ENCODE measurements at places on chromosomes 6 and 20.

- peak; percentile 29 for DNase-seq
Measured at GRCh38 chr20:17556837-17557674, 12.8 kb upstream of the DSTN start.

DNA sequence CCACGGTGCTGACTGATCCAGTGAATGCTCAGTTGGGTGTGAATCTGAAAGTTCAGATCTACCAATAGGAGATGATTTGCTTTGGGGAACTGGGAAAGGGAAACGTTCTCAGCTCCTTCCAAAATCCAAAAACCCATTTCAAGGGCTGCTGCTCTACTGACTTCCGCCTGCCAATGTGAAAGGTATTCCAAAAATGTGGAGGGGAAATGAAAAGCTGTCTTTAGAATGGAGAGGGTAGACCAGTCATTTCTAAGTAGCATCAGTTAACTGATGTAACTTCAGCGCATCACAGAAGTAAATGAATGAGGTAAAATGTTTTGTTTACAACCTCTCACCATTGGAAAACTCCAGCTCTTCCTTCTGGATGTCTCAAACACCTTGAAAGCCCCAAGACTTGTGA, 19.6 kb upstream of the EYA2 start:
- DNase-seq, result no peak

DNA sequence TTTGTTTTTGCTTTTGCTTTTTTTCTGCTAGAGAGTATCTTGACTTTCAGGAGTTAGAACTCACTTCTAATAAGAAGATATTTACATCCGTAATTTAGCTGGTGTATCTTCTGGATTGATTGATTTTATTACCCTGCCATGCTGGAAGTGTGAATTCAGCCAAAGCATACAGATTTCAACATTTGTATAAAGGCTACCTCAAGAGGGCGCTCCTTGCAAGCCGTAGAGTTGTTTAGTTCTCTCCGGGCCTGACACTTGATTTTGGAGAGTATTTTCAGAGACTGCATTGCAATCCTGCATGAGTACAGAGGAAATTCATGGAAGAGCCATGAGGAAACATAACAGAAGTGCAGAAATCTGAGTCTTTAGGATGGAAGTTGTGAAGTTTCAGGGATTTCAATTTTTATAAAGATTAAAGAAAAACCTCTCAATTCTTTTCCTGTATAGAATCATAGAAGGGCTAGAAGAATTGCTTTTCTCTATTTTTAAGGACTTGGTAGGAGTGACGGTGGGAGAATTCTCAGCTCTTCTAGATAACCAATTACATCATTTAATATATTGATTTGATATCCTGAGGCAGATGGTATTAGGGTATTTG, 66.7 kb upstream of the TIAM2 start:
- DNase-seq, result peak; percentile 75

- DNase-seq, result no peak
Measured at GRCh38 chr6:30685157-30686008, 1.1 kb downstream of the PPP1R18 start.

DNA sequence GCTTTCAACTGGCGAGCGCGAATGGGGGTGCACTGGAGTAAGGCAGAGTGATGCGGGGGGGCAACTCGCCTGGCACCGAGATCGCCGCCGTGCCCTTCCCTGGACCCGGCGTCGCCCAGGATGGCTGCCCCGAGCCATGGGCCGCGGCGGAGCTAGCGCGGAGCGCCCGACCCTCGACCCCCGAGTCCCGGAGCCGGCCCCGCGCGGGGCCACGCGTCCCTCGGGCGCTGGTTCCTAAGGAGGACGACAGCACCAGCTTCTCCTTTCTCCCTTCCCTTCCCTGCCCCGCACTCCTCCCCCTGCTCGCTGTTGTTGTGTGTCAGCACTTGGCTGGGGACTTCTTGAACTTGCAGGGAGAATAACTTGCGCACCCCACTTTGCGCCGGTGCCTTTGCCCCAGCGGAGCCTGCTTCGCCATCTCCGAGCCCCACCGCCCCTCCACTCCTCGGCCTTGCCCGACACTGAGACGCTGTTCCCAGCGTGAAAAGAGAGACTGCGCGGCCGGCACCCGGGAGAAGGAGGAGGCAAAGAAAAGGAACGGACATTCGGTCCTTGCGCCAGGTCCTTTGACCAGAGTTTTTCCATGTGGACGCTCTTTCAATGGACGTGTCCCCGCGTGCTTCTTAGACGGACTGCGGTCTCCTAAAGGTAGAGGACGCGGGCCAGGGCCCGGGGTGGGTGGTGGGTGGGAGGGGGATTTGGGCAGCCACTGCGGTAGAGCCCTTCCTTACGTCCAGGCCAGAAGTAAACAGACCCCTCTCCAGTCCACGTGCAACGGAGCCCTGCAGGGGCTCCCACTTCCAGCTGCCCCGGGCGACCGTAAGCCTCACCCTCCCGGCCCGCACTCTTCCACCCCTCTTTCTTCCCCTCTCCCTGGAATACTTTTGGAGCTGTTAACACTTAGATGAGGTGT, 998 bp downstream of the BMP2 start:
- DNase-seq, result peak; percentile 29

DNA sequence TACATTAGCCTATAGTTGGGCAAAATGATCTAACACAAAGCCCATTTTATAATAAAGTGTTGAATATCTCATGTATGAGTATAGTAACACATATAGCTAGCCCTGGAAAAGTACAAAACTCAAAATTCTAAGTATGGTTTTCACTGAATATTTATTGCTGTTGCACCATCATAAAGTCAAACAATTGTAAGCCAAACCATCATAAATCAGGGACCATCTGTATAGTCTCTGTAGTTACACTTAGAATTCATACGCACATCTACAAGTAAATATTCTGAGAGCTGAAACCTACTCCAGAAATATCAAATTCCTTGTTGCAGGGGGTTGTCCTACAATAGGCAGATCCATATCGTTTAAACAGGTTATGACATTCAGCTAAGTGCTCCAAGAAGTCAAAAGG, 817.3 kb downstream of the BCKDHB start:
- DNase-seq, result no peak

- DNase-seq, result no peak
Measured at GRCh38 chr6:16204653-16205376, 33.6 kb upstream of the GMPR start.

DNA sequence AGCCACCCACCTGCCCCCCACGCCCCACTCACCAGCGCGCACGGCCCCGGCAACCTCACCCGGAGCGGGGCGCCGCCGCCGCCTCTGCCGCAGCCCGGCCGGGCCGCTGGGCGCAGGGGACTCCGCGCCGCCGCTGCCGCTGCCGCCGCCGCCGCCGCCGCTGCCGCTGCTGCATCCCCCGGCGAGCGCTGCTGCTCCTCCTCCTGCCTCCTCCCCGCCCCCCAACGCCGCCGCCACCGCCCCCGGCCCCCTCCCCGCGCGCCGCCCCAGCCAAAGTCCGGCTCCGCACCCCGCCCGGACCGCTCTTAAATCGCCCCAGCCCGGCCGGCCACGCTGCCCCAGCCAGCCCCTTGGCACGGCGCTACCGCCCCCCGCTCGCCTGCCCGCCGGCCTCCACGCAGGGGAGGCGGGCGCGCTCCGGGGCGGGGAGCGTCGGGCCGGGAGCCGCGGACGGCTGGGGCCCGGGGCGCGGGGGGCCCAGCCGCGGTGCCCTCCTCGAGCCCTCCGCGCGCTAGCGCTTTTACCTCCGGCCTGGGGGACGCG, at the start of gene SULF2:
Gene SULF2 (minus strand): TSS at position 171 of the 543 bp plus-strand sequence. CDS start 28,118 bp downstream, outside the sequence.
- DNase-seq, result no peak

- DNase-seq, result peak; percentile 11
Measured at GRCh38 chr6:135280375-135281136, 99.4 kb downstream of the MYB start.

- no peak for DNase-seq
Measured at GRCh38 chr20:38723017-38723847, 1.1 kb upstream of the SLC32A1 start.

DNA sequence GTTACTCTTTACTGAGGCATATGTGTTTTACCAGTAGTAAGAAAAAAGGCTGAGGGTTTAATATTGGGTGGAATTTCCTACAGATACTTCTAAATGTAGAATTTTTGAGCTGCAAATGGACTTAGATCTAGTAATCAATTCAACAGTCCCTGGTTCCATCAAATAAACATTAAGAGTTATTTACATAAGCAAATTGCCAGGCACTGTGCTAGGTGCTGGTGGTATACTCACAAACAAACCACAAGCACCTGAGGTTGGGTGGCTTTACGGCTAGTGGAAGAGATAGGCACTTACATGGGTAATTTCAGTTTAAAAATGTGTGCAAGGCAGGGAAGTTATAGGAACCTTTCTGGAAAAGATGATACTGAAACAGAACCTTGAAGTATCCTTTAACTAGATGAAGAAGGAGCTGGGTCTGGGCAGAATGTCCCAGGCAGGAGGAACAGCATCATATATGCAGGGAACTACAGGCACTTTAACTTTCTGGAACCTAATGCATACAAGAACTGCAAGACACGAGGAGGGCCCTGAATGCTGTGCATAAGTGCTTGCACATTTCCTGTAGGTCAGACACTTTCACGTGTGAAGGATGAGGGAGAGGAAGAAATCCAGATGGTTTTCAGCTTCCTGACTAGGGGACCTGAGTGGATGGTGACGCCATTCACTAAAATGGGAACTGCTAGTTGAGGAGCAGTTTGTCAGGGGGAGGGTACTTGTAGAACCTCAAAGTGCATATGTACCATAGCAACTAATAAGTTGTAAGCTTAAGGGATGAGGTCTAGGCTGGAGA, 4.5 kb downstream of the CCN6 start:
- no peak for DNase-seq

GRCh38 chr6:11298651-11299420, 66.4 kb upstream of the NEDD9 start:
- peak; percentile 79 for DNase-seq

DNA sequence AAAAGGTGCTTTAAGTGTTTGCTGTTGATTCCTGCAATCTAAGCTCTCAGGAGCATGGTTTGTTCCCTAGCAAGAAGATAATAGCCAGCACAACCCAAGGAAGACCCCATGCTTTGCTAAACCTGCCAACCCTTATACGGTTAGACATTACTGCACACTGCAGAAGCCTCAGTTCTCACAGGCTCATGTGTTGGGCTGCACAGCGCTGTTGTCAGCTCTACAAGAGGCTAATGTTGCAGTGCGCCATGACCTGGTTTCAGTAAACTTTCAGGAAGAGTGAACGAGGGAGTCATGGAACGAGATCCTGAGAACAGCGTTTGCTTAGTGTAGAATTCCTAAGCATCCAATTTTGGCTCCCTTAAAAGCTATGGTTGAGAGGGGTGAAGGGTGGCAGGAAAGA, 218.5 kb downstream of the ARHGAP18 start:
- DNase-seq, result no peak

DNA sequence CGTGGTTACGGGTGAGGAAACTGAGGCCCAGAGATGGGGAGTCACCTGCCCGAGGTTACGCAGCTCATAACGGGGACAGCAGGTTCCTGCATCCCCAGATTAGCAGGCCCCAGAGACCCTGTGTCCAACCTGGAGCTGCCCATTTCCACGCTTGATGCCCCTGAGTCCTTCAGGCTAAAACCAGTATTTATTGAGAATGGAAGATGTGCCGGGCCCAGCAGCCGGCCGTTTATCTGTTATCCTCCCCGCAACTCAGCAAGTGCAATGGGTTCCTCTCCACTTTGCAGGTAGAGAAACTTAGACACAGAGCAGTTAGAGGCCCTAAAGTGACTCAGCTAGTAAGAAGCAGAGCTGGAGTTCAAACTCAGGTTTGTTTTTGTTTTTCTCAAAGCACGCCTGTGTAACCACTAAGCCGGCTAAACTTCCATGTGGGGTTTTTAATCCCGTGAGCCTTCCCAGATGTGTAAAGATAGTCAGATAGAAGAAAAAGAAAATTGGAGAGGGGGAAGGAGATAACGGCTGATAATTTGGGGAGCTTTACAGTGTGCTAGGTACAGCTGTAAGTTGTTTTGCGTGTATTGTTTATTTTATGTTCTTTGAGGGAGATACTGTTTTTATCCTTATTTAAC, 775 bp downstream of the PFDN4 start:
- DNase-seq, result peak; percentile 46

GRCh38 chr6:166611631-166612030, 15.4 kb downstream of the RPS6KA2 start:
- no peak for DNase-seq

- no peak for DNase-seq
Measured at GRCh38 chr6:89239338-89239737, 22.2 kb upstream of the GABRR1 start.

DNA sequence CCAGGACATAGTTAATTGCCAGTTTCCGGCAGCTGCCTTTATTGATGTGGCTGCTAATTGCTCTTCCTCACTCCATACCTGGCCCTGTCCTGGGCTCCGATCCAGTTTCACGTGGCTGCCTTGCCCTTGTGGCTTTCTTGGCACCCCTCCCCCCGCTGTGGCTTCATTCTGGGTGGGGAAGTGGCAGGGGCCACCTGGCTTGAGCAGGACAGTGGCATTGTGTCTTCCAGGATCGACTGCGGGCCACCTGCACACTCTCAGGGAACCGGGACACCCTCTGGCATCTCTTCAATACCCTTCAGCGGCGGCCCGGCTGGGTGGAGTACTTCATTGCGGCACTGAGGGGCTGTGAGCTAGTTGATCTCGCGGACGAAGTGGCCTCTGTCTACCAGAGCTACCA, 10.8 kb downstream of the MAVS start:
- no peak for DNase-seq

DNA sequence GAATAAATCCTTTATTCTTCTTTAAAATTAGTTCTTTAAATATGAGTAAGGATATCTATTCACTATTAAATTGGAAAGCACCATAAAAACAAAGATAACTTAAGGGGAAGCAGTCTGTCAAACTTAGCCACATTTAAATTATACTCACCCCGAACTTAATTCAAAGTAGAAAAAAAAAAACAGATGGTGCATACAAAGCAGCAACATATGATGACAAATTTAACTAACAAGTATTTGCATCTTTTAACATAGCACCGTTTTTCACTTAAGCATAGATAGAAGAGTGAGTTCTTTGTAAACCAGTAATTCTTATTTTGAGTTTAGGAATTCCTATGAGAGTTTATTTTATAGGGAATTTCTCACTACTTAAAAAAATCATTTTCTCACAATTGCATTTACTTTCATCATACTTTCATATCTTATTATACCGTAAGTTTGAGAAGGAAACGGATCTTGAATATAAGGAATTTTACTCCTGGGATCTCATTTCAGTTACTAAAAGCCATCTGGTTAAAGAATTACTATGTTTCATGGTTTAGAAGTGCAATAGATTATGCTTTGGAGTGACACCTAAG, 828.2 kb upstream of the MAP3K7 start:
- DNase-seq, result no peak

DNA sequence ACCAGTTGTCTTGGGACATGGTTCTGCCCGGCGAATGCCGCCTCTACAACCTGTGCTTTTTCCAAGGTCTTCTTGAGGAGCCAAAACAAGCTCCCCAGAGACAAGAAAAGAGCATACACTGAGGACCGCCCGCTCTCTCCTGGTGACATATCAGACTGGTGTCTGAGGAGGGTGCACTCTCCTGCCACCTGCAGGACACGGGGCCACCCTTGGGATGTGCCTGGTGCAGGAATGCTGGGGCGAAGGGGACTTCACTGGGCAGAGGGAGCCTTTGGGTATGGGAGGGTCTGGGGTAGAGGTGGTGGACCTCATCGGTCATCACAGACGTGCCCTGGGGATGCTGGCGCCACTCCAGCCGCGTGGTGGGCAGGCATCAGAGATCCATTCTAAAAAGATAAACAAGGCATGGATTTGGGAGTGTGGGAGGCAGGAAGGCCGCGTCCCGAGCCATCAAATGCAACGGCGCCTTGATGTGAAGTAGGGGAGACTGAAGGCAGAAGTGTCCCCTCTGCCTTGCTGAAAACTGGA, 163.3 kb downstream of the CD83 start:
- peak; percentile 12 for DNase-seq

GRCh38 chr20:41668057-41668749, 50.0 kb upstream of the CHD6 start:
- DNase-seq, result no peak
